ENCODE measurements at places on chromosomes 2 and 18.
A peak's percentile ranks its signal among the peaks of the same experiment; 100 is the strongest.

DNA sequence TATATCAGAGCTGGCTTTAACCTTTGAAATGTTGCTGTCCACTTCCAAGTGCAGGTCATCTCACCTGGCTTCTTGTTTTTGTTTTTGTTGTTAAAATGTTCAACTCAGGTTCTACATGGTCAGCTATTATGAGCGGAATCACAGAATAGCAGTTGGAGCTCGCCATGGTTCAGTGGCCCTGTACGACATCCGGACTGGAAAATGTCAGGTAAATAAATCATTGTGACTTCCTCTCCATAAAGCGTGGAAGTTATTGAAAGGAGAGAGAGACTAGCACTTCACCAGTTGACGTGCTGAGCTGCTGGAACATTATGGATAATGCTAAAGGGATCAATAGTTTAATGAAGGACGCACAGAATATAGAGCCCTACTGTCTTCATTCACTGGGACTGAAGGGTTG, 184.6 kb upstream of the BOD1L2 start:
- DNase-seq: no peak

DNA sequence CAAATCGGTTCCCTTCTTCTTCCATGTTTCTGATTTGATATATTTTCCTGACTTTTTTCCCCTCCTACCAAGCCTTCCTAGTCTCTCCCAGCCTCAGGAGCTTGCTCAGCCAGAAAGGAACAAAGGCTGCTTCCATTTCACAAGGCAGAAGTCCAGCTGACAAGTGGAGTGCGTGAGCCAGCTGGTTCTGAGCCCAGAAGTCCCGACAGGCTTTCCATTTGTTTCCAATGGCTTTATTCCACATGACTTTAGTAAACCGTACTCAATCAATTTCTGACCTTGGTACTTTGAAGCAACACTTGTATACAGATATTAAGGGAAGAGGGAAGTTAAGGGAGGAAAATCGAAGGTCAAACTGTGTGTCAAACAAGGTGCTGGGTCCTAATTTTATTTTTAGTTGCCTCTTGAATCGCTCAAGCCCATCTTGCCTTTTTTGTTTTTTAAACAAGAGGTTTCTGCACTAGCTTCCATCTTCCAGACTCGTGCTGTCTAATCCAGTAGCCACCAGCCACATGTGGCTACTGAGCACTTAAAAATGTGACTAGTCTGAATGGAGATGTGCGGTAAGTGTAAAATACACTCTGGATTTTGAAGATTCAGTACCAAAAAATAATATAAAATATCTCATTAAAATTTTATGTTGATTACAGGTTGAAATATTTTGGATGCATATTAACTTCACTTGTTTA, 36.2 kb downstream of the WIPF1 start:
- no peak for DNase-seq

- peak; percentile 6 for DNase-seq
Observed at GRCh38 chr2:72414137-72414760, 266.6 kb upstream of the CYP26B1 start.

DNA sequence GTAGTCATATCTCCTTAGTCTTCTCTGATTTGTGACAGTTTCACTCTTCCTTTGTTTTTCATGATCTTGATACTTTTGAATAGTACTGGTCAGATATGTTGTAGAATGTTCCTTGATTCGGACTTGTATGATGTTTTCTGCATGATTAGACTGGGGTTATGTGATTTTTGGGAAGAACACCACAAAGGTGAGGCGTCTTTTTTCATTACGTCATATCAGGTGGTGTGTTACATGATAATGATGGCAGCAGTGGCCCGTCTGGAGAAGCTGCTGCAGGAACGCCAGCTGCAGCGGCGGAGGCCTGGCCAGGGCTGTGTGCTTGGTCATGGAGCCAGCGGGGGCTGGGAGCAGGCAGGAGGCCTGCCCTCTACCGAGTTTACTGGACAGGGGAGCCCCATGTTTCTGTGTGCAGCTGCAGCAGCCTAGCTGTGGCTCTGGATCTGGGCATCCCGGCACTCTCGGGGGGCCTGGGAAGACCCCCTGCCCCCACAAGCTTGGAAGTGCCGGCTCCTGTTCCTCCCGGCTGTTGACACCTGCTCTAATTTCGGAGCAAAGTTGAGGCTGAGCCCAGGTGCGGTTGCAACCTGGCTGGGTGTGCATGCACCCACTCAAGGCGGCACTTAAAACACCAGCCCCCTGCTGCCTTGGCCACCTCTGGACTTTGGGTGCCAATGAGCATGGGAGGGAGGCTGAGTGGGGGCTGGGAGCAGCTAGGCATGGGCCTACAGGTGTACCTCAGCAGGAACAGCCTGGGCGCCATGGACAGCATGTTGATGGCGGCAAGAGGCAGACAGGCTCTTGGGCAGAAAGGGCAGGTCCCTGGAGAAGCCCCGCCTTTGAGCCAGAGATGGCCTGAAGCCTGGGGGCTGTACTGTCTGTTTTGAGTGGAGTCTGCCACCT, 26.1 kb downstream of the SLC4A10 start:
- no peak for DNase-seq

DNA sequence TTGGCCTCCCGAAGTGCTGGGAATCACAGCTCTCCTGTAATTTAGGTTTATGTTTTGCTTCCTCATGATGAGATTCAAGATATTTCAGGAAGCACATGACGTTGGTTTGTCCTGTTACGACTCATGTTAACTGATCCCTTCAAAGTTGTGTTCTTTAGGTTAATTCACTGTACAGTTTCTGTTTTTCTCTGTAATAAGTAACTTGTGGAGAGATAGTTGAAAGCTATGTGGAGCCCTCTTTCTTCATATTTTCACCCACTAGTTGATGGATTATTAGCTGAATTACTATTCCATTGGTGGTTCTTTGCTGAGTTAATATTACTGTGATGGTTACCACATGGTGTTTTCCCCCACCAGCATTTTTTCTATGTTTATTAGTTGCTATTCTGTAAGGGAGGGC, 18.3 kb upstream of the CHCHD5 start:
- no peak for DNase-seq

DNA sequence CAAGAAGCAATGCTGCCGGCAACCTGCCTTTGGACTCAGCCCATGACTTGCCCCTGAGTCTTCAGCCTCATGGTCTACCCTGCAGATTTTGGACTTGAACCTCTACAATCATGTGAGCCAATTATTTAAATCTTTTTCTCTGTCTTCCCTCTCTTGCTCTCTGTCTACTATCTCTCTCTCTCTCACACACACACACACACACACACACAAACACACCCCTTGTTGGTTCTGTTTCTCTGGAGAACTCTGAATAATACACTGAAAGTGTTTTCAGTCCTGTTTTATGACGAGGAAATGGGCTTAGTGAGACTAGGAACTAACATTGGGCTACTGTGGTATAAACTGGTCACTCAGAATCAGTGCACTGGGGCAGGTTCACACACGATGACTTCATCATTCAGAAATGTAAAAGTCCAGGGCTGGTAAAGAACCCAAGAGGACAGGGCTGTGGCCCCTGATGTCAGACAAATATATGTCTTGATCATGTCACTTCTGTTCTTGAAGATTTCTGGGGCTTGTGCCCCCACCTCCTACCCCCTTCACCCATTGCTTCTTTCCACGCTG, 266.1 kb upstream of the SIX2 start:
- DNase-seq: peak; percentile 87

DNA sequence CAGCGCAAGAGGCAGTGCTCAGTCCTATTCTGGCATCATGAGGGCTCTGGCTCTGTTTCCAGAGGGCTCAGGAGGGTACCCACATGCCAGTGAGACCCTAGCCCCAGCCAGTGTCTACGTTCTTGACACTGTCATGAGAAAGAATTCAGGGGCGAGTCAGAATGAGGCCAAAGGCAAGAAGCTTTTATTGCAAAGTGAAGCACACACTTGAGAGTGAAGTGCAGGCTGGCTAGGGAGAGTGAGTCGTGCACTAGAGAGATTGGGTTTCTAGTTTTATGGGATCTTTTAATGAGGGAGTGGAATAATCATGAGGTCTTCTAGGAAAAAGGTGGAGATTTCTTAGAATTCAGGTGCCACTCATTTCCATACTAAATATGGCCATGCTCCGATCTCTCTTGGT, 164.1 kb downstream of the DCDC2C start:
- DNase-seq: no peak

DNA sequence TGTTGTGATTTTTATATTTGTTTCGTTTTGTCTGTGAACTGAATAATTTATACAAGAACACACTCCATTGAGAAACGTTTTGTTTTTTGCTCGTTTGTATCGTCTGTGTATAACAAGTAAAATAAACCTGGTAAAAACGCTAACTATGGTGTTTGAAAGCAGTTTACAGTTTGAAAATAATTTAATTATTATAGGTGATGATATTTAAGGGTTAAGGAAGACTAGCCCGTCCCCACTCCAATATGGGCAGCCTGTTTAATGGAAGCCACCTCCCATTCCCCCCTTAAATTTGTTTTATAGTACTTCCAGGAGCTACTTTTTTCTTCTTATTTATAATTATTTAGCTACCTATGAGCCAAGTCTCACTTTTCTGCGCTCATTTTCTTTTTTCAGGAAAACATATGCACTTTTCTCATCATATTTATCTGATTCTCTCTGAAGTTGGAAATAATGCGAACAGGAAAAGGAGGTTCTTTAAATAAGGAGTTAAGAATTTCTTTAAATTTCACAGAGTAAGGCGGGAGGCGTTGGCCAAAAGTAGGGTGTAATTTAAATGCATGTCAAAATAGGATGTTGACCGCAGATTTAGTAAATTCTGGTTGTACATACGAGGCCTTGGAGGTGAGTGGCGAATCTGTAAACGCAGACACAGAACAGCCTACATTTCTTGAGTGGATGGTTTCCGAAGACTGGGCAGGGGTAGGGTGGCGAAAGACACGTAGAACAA, 9.8 kb downstream of the TBR1 start:
- DNase-seq: no peak

DNA sequence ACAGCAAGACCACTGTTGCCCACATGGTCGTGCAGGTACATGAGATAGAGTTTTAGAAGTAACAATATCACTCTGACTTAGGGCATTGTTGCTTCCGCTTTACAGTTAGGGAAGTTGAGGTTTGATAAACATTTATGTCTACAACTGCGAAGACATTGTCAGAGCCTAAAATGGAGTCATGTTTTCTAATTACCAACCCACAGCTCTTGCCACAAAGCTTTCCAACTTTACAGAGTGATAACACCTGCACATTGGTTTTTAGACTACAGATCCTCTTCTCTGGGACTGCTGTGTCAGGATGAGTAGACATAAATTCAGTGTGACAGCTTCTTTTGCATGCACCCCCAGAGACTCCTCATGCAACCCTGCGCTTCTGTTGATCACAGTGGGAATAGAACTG, 119.0 kb downstream of the FEZ2 start:
- no peak for DNase-seq

DNA sequence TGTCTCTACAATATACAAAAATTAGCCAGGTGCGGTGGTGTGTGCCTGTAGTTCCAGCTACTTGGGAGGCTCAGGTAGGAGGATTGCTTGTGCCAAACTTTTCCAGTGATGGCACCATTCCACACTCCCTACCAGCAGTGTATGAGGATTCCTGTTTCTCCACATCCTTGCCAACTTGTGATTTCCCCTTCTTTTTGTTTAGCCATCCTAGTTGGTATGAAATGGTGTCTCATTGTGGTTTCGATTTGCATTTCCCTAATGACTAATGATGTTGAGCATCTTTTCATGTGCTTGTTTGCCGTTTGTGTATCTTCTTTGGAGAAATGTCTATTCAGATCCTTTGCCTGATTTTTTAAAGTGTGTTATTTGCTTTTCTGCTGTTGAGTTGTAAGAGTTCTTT, 41.0 kb downstream of the EPB41L5 start:
- DNase-seq: peak; percentile 57

DNA sequence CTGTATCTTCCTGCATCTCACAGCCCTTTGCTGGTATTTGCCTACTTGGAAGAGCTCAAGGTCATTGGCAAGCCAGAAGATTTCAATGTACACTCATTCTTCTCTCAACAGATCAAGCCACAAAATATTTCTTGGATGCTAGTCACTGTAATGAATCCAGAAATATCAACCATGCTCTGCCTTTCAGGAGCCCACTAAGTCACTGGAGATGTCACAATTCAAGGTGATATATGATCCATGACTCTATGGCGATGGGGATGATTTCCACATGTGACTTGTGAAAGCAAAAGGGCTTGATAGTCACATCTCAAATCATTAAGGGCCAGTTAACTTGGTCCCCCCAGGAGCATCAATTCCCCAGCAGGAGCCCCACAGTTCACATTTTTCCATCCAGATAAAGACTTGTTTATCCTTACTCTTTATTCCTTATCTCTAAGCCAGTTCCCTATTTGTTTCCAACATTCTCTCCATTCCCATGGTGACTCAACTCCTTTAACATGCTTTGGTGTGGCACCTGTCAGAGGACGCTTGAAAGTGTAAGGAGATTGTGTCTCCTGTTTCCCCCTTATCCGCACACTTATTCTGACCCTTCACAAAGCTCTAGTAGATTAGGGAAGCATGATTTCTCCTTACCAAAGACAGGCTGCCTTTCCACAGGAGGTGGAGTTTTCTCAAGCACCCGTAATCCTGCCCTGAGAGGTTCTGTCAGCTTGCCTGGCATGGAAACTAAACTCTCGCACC, 15.8 kb downstream of the PKDCC start:
- no peak for DNase-seq

DNA sequence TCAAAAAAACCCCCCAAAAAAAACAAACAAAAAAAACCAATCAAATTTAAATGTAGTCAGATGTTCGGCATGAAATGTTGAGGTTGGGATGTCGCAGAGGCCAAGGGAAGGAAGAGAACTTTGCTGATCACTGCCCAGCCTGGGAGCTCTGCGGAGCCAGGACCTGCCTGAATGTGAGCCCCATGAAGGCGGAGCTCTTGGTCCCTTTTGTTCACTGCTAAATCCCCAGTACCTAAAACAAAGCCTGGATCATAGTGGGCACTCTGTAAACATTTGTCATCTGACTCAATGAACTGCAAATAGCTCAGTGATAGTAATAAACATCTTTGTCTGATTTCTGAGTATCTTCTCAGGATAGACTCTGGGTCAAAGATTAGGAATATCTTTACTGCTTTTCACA, 64.0 kb downstream of the NGEF start:
- no peak for DNase-seq

DNA sequence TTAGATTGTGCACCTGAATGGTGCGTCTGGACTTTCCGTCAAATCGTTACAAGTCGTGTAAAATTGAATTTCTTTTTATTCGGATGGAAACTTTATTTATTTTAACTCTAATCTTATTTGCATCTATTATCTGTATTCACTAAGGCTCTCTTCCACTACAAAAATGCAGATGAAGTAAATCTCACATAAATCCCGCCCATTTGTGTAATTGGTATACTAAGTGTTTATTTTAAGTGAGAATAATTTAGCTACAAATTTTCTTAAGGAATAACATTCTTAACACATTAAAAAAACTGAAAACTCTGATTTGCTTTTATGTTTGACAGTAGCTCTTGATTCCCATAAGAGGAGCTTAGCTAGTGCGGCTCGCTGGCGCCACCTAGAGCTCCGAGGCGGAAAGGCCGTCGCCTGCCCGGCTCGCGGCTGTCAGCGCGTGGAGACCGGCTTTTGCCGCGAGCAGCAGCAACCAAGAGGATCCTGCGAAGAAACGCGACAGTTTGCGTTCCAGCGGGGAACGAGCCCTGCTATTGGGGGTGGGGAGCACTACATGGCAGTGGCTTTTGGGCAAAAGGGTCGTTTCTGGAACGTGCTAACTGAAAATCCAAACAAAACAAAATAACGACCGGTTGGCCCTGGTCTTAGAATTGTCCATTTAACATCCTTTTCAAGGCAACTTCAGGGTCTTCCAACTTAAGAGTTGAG, 6.7 kb downstream of the SP9 start:
- DNase-seq: peak; percentile 69

GRCh38 chr2:8169443-8169842, 512.4 kb upstream of the ID2 start:
- DNase-seq: peak; percentile 88

- DNase-seq: no peak
Observed at GRCh38 chr18:25052511-25052921, 299.4 kb downstream of the ZNF521 start.

Data from LHCN-M2 (cell line).